ENCODE measurements at places on chromosomes 7 and 10. TPM values are rescaled to one million over a fixed set of nuclear protein-coding genes. Genes with fewer than 3 reads are reported as not detected.

DNA sequence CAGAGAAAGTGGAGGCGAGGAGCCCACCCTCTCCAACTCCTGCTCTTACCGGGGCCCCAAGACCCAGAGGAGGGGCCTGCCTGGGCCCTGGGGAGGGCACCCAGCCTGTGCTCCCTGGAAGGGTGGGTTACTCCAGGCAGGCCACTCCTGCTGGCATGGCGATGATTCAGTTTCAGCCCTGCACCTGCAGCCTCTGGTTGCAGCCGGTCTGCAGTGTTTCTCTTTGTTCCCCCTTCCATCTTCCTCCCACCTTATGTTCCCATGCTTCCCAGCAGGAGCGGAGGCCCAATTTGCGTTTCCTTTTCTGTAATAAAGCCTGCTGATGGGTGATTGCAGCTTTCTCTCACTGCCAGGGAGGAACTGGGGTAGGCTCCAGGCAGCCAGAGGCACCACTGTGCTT lies 53.2 kb upstream of the FAM20C start:
- no peak for DNase-seq

ASB10 gene
- total RNA-seq, result not detected

DNA sequence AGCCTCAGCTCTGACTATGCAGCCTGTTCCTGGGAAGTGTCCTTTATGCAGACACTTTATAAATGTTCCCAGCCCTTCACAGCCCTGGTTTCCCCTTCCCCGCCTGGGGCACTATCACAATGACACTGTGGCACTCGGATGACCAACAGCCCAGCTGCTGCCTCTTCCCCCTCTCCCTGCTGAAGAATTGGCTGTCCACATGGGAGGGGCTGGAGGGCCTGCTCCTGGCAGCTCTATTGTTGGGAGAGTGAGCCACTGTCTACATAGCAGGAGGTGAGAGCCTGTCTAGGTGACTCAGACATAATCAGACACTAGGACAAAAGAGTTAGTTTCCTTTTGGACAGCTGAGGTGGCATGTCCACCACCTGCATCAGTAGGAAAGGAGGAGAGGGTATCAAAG lies 437.5 kb downstream of the PLXNA4 start:
- no peak for DNase-seq

DNA sequence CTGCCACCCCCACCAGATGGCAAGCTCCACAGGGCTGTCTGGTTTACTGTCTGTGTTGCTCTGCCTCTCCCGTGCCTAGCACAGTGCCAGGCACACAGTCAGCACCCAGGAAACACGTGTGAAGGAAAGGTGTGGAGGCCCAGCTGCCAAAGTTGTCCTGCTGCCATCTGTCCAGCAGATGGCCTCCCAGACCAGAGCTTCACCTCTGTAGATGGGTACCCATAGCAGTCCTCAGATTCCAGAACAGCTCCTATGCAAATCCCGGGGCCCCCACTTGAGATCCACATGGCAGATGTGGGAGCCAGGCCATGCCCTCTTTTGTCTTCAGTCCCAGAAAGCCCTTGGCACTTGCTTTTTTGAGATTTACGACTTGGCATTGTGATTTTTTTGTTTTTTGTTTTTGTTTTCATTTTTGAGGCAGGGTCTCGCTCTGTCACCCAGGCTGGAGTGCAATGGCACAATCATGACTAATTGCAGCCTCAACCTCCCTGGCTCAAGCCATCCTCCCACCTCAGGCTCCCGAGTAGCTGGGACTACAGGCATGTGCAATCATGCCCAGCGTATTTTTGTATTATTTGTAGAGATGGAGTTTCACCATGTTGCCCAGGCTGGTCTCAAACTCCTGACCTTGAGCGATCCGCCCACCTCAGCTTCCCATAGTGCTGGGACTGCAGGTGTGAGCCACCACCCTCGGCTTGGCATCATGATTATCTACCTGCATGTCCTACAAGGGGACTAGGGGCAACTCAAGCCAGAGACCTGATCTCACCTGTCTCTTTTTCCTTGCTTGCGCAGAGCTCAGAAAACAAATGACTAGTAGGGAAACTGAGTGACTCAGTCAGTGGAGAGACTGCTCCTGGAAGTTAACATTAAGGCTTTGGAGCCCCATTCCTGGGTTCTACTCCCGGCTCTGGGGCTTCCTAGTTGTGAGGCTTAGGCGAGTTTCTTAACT lies 16.9 kb upstream of the PALD1 start:
- DNase-seq, result peak; percentile 64

- no peak for DNase-seq
Measured at GRCh38 chr10:103232772-103233488, 12.8 kb upstream of the RPEL1 start.

DNA sequence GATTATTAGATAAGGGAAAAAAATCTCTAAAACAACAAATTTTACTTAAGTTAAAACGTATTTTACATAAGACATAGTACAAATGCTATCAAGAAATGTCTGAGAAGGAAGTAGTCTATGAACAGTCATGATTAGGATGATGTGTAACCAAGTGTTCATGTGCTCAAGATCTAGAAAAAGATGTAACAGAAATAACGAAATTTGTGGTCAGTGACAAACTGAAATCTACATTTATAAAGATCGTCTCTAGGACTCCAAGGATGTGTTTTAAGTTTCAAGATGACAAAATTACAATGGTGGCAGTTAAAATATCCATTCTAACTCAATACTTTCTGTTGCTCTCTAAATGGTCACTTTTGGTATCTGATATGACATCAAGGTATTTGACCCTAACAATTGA lies 17.2 kb downstream of the PPP3CB start:
- DNase-seq, result no peak

DNA sequence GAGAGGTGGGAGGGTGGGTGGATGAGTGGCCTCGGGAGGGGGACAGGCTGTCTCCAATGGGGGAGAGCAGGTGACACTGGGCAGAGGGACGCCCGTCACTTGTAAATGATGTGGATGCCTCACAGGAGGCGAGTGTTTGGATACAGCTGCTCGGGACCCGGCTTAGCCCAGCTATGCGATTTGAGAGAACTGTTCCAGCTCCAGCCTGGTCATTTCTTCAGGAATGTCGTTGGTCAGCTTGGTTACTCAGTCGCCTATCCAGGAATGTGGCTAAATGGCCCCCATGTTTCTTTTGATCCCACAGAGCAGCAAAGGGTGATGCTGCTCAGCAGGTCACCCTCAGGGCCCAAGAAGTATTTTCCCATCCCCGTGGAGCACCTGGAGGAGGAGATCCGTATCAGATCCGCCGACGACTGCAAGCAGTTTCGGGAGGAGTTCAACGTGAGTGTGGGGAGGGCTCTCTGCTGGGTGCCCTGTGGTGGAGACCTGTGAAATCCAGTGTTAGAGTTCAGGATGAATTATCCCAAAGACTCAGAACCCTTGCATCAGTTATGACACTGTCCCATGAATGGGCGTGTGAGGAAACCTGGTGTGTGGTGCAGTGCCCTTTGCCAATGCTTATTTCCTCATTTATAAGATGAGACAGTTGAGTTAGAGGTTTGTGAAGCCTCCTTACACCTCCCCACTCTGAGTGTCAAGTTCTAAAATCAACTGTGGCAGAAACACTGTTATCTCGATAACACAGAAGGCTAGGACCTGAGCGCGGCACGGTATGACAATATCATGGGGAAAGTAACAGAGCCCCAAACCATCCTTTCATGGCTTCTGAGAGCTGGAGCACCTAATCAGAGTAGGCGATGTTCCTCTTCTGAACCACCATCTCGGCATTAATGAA lies 76.8 kb downstream of the MKI67 start:
- DNase-seq, result no peak

PTPRN2 gene
- 3.1 TPM for total RNA-seq

Data from adrenal gland (tissue), 19 donors.